ENCODE measurements at places on chromosomes 6 and 20.
A peak's percentile ranks its signal among the peaks of the same experiment; 100 is the strongest.

- DNase-seq: no peak
Measured at GRCh38 chr20:49037962-49038387, 8.1 kb upstream of the CSE1L start.

- no peak for DNase-seq
Measured at GRCh38 chr6:14704383-14705271, 541.2 kb upstream of the JARID2 start.

DNA sequence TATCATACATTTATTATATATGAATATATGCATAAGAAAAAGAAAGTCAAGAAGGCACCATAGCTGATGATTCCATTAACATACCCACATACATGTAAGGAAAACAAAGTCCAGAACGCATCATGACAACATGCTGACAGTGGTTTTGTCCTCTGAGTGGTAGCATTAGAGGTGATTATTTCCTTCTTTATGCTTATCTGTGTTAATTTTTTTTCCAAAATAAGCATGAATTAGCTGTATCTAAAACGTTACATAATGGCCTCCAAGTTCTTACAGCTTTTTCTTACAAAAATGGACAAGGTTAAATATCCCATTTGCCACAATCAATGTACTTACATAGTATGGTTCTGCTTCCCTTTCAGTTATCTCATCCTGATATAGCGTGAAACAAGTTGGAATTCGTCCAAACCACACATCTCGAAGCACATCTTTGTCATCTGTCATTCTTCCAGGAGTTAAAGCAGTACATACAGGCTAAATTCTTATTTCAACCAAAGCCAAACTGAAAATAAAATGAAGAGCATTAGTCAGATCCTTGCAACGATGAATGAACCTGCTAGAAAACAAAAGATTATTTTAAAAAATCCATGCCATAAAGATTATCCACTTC, 9.7 kb downstream of the ATG5 start:
- DNase-seq: peak; percentile 58

DNA sequence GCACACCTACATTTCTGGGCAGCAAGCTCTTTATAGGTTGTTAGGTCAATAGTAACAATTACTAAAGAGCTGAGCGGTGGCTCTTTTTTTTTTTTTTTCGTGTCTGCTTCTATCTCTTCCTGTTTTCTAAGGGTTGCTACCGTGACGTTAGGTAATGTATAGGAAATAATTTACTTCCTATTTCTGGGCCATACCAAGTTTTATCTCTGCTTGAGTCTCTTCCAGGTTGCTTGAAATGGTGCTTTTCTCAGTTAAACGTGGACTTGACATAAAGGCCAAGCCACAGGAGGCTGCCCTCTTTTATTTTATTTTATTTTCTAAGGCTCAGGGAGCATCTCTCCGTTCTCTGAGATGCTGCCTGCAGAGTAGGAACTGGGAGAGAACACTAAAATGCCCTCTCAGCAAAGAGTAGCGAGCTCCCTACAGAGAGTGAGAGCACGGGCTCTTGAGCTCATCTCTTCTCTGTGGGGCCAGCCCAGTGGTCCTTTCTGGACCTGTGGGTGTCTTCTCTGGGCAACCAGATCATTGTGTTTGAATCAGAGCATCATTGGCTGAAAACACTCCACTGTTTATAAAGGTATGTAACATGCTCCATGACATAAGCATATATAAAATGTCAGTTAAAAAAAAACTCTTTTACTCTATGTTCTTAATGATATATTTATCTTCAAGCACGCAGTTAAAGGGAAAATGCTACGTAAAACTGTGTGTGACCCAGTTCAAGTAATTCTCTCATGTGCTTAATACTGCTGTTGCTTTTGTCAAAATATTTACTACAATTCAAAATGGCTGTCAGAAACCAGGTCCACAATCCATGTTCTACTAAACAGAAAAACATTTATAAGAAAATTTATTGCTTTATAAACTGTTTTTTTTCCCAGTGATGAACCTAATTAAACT, at the start of gene ZNF831:
ZNF831 (plus strand) TSS at position 191 of the 900 bp plus-strand sequence. CDS start 27,199 bp downstream, outside the sequence.
- no peak for DNase-seq

DNA sequence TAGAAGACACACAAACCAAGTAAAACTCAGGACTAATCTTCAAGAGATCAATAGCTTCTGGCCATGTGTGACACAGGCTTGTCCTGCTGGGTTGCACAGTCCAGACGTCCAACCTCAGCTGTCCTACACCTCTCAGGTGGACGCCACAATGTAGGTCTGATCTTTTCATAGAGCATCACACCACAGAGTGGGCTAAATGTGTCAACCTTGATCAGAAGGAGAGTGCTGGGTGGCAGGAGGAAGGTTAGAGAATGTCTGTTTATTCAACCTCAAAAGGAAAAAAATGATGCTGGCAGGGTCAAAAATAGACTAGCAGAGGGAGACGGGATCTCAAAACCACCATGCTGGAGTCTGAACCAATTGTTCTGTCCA, 41.7 kb downstream of the GFOD1 start:
- no peak for DNase-seq

Data from NCI-H2171 treated with DMSO at 0.1 percent for 48 hours (cell line).